ENCODE measurements at places on chromosomes 3 and 15.

GRCh38 chr3:161890147-161890625, 393.6 kb downstream of the OTOL1 start:
- peak; percentile 30 for DNase-seq

DNA sequence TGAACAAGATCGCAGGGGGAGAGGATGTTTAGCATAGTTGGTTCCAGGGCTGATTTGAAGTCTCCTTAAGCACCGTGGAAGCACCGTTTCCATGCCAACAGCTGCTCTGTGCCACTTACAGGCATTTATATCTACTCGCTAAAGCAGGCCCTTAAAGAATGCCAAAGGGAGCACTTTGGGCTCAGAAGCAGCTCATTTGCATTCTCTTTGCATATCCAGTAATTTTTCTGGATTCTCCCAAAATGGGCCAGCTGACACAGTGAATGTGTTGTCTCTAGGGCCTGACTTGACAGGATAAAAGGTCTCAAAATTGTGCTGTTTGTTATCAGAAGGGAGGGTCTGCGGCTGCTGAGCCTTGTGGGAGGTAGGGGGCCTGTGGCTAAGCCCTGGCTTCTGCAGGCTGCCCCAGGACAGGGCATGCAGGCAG, 138.6 kb downstream of the FBLN2 start:
- DNase-seq: no peak

DNA sequence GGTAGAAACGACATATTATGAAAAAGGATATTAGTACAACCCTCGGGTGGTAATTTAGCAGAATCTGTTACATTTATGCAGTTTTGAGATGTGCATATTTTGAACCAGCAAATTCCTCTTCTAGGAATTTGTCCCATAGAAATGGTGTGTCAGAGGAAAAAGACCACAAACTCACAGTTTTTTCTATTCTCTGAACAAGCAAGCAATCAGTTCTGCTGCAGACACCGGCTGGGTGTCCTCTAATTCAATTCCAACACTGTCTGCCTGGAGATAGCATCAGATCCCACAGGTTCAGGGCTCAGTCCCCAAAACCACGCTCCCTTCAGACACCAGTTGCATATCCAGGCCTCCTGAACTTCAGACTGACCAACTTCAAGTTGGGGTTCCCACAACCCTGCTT, 36.4 kb downstream of the APH1B start:
- DNase-seq: no peak

DNA sequence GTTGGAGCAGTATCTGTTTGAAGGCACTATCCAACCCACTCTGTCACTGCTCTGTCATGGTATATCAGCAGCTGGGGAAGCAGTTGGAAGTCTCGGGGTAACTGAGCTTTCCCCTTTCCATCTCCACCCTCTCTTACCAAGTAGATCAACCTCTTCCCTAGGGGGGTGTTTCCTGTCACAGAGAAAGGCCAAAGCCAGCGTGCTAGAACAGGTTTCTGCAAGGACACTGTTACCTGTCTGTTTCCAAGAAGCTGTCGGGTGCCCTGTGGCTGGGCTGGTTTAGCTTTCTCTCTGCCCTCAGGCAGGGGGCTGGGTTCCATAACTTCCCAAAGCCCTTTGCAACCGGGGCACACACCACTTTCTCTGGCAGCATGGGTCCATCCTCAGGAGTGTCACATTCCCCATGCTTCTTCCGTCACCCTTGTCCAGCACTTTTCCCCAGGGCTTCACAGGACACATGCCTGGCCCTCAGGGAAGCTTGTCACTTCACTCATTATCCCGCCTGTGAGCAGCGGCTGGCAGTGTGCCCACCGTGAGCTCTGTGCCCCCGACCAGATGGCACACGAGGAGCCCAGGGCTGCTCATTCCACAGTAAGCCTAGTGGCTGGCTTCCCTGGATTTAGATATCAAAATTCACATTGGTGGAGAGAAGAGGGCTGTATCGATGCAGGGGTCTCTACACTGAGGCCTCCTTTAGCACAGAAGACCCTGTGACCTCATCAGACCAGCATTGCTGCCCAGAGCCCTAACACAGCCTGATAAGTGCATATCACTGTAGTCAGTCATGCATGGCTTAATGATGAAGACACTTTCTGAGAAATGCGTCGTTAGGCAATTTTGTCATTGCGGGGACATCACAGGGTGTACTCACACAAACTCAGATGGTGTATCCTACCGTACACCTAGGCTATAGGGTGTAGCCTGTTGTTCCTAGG, 205.8 kb downstream of the SLCO3A1 start:
- DNase-seq: no peak

DNA sequence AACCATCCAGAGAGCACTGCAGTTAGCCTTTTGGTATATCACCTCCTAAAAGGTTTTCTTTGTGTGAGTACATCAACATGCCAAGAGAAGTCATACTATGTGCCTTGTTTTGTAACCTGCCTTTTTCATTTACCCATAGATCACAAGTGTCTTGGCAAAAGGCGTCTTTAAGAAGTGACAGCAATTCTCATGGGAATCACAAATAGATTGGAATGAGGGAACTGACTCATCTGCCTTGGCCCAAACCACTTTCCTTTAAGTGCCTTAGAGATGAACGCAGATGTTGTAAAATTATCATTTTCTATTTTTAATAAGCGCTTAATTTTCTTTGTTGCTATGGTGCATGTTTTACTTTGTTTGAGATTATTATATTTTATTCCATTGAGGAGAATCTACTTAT, 20.7 kb upstream of the POMGNT2 start:
- no peak for DNase-seq

- no peak for DNase-seq
Observed at GRCh38 chr3:125958511-125959316, 10.3 kb upstream of the ROPN1B start.

GRCh38 chr3:13891492-13892073, 11.7 kb upstream of the WNT7A start:
- no peak for DNase-seq

GRCh38 chr15:50162969-50163718, 18.9 kb upstream of the SLC27A2 start:
- no peak for DNase-seq

- DNase-seq: no peak
Observed at GRCh38 chr3:170049146-170050000, 11.6 kb downstream of the GPR160 start.

GRCh38 chr15:81809543-81809942, 236.3 kb downstream of the MEX3B start:
- DNase-seq: peak; percentile 88

- DNase-seq: no peak
Observed at GRCh38 chr3:193842832-193843473, 249.9 kb downstream of the OPA1 start.

DNA sequence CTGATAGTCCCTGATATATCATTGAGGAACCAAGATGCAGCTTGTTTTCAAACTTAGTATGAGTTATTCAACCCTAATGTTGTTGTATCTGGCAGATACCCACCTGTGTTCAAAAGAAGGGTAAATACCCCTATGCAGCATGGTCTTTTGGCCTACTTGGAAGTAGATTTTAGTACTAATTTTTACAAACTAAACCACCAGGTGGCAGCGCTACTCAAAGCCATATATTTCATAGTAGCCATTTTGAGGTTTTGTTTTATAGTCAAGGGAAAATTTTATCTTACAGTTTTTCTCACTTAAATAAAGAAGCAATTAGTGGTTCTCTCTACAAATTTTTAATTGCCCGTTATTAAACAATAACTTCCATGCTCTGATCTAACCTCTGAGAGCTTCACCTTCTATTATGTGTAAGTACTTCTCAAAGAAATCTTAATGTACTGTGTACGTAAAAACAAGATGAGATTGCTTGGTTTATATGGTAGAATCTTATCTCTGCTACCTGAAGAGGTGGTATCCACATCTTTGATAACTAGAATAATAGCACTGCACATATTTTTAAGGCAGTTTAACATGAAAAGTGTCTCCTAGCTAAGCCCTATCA, 31.5 kb upstream of the MLF1 start:
- peak; percentile 63 for DNase-seq

DNA sequence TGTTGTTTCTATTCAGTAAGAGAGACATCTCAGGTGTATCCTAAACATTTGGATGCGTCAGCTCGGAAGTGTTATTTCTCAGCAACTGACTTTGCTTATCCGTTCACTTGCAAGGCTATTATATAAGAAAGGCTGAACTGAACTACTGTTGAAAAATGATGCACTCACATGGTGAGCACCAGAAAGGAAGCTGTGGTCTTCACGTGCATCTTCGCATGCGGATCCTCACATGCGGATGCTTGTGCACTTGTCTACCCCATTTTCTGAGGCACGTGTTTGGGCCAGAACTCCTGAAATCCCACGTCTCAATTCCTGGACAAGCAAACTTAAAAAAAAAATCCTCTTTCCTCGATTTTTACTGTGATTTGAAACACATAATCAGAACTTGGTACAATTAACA, 63.2 kb downstream of the PDZRN3 start:
- no peak for DNase-seq

- DNase-seq: peak; percentile 18
Observed at GRCh38 chr3:59082106-59082505, 32.3 kb upstream of the CFAP20DC start.

GRCh38 chr3:153658136-153658535, 463.1 kb upstream of the ARHGEF26 start:
- DNase-seq: no peak

DNA sequence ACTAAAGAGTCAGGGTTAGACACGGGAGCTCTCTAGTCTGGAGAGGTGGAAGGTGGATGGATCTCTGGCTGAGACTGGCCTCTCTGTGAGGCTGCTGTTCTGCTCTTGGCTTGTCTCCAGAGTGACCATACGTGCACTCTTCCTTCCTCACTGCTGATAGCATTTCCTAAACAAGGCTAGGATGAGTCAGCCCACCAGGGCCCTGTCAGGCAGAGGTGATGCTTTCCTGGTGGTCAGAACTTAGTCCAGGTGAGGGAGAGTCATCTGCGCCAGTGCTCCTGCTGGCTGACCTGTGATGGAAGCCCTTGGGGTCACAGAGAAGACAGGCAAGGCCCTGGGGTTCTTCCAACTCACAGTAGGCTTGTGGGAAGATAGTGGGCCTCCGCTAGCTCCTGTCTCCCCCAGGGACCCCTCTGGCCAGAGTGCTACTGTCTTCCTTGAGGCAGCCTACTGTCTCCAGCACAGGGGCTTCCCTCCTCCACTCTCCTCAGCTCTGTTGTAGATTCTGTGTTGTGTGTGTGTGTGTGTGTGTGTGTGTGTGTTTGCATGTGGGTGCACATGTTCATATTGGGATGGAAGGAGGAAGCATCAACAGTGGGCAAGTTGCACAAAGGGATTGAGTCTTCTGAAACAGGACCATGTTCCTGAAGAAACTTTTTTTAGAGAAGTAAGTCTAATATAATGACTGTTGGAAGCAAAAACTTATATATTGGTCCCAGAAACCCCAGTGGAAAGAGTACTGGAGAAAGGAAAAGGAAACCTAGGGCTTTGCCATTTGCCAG, 16.5 kb downstream of the ALPK3 start:
- no peak for DNase-seq

DNA sequence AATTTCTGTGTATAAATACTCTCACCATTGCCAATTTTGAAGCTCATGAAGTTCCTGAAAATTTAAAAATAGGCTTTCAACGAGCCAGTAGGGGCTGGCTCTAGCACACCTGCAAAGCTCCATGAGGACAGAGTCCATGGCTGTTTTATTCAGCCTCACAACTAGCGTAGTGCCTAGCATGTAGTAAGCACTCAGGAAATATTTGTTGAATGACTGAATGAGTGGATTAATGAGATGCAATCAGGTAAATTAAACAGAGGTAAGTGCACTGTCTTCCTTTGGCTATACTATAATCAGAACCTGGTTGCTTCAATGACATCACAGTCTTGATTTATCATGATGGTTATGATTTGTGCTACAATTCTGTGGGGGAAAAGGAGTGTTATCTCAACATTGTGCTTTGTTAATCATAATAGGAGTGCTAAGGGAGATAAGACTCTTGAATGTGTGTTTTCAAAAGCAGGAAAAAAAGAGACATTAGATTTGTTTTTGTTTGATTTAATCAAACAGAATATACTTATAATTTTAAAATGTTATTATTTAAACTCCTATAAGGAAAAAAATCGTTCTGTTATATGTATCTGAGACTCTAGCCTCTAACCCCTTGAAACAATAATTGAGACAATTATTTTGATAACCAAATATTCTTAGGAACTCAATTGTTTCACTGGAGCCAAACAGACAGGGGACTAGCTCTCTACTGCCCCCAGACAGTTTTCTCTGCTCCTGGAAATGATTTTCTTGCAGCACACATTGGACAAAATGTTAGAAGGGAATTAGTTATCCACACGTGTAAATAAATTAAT, 171.7 kb upstream of the ATP11B start:
- no peak for DNase-seq

DNA sequence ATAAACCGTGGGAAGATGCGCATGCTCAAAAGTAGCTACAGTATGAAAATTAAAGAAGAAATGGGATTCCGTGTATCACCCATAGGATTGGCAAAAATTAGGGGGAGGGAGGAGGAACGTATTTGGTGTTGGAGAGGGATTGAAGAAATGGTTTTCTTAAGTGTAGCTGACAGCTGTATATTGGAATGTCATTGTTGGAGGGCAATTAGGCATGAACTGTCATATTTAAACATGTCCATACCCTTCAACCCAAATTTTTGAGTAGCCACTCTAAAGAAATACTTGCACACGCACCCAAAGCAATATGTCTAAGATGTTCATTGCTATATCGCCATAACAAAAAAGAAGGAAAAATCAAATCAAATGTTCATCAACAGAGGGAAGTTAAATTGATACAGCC, 144.7 kb downstream of the TLE3 start:
- DNase-seq: no peak

DNA sequence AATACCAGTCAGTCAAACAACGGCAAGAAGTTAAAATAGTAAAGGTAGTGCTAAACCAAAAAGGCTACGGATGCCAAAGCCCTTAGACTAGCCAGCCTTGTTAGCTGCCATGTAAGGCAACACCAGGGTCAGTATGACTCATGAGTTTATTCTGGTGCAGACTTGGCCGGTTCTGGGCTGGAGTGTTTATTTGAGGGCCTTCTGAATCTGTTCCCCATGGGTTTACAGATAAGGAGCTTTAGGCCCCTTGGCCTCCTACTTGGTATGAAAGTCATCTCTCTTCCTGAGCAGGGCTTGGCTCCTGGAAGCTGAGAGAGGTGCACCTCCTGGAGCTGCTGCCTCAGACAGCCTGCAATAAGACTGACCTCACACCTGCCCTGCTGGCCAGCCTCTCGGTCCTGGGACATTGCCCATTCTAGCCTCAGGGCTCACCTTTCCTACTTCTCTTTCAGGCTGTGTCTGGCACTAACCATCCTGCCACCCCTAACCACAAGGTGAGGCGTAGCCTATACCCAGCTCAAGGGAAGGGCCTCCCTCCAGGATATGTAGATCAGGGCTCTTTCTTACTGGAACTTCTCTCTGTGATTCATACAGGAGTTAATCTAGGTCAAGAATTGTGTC, 10.4 kb upstream of the RTP1 start:
- DNase-seq: no peak

- no peak for DNase-seq
Observed at GRCh38 chr3:133788024-133788423, 17.6 kb upstream of the SRPRB start.

GRCh38 chr3:197010556-197011351, 18.9 kb downstream of the MELTF start:
- no peak for DNase-seq

GRCh38 chr3:8741581-8742261, 8.1 kb downstream of the CAV3 start:
- DNase-seq: peak; percentile 5

Data from KBM-7 (cell line).